Hematopoietic multipotent progenitor cell treated with erythropoietin and hydrocortisone succinate and interleukin-3 and kit ligand, for 17 days (in vitro differentiated cells): ENCODE measurements at places on chromosomes 12 and 14.

GRCh38 chr14:28870033-28870564, 103.5 kb downstream of the FOXG1 start:
- DNase-seq = no peak

GRCh38 chr12:1044696-1045095, 53.7 kb downstream of the ERC1 start:
- no peak for DNase-seq

GRCh38 chr14:68552075-68552474, 240.8 kb downstream of the ZFP36L1 start:
- DNase-seq = no peak

GRCh38 chr14:61598980-61599379, 96.3 kb upstream of the HIF1A start:
- no peak for DNase-seq

DNA sequence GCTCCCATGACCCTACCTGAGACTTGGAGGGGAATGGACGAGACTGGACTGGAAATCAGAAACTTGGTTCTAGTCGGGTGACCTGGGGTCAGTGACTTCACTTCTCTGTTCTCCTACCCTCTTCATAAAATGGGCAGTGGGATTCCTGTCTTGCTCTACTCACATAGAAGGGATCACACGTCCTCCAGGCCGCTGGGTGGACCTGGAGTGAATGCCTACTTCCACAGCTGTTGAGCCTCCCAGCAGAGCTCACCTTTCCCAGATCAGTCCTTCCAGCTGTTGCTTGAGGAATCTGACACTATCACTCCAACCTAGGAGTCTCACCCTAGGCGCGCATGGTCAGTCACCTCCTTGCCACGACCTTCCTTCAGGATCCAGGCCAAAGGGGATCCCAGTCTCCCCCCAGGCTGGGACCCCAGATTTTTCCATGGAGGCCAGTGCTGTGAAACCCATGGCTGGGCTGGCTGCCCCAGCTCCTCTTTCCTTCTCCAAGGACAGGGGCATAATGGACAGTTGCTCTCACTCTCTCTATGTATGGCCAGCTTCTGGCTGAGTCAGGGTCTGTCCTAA, 637 bp downstream of the ACVRL1 start:
- DNase-seq = no peak

DNA sequence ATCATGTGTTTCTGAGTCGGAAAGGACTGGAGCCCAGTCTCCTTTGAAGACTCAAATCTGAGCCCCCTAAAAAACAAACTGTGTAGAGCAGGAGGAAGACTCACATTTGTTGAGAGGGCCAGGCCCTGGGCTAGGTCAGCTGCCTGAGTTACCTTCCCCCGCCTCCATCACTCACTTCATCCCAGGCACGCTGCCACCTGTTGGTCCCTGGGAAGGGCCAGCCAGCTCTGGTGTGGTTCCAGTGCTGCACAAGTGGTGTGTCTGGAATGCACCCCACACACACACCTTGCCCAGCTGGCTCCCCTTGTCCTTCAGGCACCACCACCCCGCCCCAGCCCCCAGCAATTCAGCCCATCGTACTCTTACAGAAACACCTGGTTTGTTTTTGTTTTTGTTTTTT, 9.0 kb downstream of the MVK start:
- DNase-seq = no peak
